ENCODE measurements at places on chromosomes 5 and 9. TPM values are rescaled to one million over a fixed set of nuclear protein-coding genes. Genes with fewer than 3 reads are reported as not detected.

SIGMAR1 gene
- polyA plus RNA-seq, result 95.4 TPM

TAF11L5 gene
- polyA plus RNA-seq, result not detected

OGN gene
- polyA plus RNA-seq, result 0.18 TPM

DNAJA1 gene
- 106 TPM for polyA plus RNA-seq

PKD2L2 gene
- 0.41 TPM for polyA plus RNA-seq

ADGRV1 gene
- not detected for polyA plus RNA-seq

TRPM3 gene
- polyA plus RNA-seq, result not detected

PHF24 gene
- not detected for polyA plus RNA-seq

ARID3C gene
- polyA plus RNA-seq, result not detected

RNF208 gene
- polyA plus RNA-seq, result not detected

KIF4B gene
- not detected for polyA plus RNA-seq

THBS4 gene
- not detected for polyA plus RNA-seq

MLANA gene
- polyA plus RNA-seq, result not detected

PTPRD gene
- polyA plus RNA-seq, result not detected

ZNF454 gene
- polyA plus RNA-seq, result not detected

MYO10 gene
- polyA plus RNA-seq, result not detected

CCIN gene
- 0.14 TPM for polyA plus RNA-seq

KDM4C gene
- polyA plus RNA-seq, result 31.9 TPM

PHYHD1 gene
- 0.64 TPM for polyA plus RNA-seq

CCNH gene
- polyA plus RNA-seq, result 62.2 TPM

CDX1 gene
- polyA plus RNA-seq, result not detected

CETN3 gene
- polyA plus RNA-seq, result 23.9 TPM

EQTN gene
- not detected for polyA plus RNA-seq

FAM200C gene
- 0.12 TPM for polyA plus RNA-seq

RAB3C gene
- not detected for polyA plus RNA-seq

TPRN gene
- 0.76 TPM for polyA plus RNA-seq

TMEM252 gene
- polyA plus RNA-seq, result not detected

PCDHA3 gene
- polyA plus RNA-seq, result not detected

ZNF483 gene
- polyA plus RNA-seq, result 5.4 TPM

OR1B1 gene
- polyA plus RNA-seq, result not detected
